ENCODE measurements at places on chromosomes 13 and 19.

- DNase-seq: no peak
Measured at GRCh38 chr19:17105556-17105955, 30.0 kb downstream of the MYO9B start.

- DNase-seq: no peak
Measured at GRCh38 chr13:80877209-80877943, 536.5 kb upstream of the SPRY2 start.

GRCh38 chr19:14511229-14511593 lies 7.0 kb downstream of the DNAJB1 start:
- no peak for DNase-seq

- DNase-seq: no peak
Measured at GRCh38 chr19:4014541-4015491, 7.3 kb downstream of the PIAS4 start.

DNA sequence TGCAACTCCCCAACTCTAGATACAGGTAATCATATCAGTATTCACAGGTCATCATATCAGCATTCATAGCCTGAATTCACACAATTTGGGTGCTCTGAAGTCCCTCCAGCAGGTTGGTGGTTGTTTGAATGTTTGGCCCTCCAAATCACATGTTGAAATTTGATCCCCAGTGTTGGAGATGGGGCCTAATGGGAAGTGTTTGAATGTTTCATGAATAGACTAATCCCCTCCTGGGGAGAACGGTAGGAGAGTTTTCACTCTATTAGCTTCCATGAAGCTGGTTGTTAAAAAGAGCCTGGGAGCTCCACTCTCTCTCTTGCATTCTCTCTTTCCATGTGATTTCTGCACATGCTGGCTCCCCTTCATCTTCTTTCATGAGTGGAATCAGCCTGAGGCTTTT lies 288.6 kb upstream of the PCDH9 start:
- no peak for DNase-seq

DNA sequence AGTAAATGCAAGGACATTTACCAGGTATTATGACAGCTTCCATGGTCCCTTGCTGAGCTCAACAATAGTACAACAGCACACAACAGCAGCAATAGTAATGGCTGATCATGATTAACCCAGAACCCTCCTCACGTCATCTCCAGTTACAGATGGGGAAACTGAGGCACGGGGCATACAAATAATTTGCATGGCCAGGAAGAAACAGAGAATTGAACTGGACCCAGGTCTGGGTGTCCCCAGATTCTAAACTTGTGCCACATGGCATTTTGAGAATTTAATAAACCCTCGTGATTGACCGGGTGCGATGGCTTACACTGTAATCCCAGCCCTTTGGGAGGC lies 7.2 kb downstream of the MAST3 start:
- no peak for DNase-seq

GRCh38 chr13:58906329-58907007 lies 1257.3 kb downstream of the DIAPH3 start:
- DNase-seq: no peak

DNA sequence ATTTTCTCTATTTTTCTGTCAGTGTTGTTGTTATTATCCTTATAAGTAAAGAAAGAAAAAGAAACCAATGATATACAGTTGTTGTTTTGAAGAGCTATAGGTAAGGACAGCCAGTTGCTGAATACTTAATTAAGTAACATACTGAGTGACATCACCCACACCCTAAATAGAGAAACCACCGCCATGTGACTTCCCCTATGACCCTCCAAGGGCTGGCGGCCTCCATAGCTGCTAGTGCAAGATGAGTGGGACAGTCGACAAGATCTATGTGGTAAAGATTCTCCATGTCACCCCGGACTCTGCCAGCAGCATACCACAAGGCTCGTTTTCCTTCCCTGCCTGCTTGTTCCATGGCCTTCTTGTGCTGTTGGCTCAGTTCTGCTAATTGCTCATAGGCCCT lies 221.1 kb downstream of the DNAJC15 start:
- no peak for DNase-seq

GRCh38 chr13:33106656-33107360 lies 90.6 kb downstream of the KL start:
- no peak for DNase-seq

- DNase-seq: no peak
Measured at GRCh38 chr13:111354789-111355188, 34.3 kb downstream of the TEX29 start.

DNA sequence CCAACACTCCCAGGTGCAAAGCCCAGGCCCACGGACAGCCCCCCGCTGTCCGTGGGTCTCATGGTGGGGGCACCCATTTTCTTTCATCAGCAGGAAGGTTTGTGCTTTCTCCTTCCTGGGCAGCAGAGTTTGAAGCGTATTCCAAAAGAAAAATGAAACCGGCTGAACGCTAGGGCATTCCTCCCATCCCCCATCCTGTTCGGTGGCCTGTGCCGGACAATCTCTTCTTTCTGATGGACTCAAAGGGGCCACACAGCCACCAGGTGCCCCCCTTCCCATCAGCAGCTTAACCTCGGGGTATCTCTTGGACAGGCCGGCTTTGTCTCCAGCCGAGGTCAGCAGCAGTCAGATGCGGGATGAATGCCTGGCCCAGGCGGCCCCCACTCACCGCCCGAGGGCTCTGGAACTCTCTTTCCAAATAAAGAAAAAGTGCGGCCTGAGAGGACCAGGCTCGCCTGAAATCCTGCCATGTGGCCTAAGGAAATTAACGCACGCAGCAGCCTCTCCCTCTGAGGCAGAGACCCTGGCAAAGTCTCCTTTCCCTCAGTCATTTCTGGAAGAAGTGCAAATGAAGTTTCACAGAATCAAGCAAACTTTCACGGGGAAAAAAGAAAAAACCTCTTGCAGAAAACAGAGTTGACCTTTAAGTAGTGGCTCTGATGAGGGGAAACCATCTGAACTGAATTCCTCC lies 67.8 kb downstream of the RASA3 start:
- no peak for DNase-seq

GRCh38 chr13:86563308-86563707 lies 764.1 kb upstream of the SLITRK6 start:
- DNase-seq: no peak

DNA sequence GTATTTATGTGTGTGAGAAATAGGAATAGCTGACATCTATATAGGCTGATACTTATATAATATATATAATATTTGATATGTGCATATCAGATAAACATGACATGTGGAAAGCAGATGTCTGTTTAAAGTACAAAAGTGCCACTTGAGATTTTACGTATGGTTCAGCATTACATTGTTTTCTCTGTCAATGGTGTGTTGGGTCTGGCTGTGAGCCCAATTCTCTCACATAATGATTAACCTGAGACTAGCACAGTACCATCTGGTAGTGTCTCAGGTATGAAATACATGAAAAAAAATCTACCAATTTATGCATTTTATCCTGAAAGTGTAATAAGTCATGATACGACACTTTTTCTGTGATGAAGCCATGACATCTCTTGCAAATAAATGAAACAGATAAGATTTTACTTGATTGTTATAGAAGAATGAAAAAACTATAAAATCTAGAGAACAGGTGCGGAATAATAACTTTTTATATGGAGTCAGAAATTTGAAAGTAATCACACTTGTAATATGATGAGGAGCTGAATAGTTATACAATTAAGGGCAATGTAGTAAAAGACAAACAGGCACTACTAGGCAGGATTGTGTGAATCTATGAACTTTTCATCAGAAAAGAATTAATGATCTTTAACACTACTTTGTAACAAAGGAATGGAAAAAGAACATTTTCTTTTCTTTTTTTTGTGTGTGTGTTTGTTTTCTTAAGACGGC lies 1405.0 kb downstream of the OLFM4 start:
- DNase-seq: no peak

DNA sequence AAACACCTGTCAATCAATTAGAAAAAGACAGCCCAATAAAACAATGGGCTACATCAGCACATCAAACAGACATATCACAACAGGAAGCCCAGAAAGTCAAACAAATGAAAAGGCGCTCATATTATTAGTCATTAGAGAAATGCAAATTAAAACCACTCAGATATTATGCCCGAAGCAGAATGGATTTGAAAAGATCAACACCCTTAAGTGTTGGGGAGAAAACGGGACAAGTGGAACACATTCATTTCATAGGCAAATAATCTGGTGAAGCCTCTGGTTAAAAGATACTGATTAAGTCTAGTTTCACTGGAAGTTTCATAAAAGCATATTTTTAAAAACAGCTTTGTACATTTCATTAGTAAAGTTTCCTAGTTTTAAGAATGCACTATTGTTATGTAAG lies 17.4 kb downstream of the NLRP9 start:
- DNase-seq: no peak

DNA sequence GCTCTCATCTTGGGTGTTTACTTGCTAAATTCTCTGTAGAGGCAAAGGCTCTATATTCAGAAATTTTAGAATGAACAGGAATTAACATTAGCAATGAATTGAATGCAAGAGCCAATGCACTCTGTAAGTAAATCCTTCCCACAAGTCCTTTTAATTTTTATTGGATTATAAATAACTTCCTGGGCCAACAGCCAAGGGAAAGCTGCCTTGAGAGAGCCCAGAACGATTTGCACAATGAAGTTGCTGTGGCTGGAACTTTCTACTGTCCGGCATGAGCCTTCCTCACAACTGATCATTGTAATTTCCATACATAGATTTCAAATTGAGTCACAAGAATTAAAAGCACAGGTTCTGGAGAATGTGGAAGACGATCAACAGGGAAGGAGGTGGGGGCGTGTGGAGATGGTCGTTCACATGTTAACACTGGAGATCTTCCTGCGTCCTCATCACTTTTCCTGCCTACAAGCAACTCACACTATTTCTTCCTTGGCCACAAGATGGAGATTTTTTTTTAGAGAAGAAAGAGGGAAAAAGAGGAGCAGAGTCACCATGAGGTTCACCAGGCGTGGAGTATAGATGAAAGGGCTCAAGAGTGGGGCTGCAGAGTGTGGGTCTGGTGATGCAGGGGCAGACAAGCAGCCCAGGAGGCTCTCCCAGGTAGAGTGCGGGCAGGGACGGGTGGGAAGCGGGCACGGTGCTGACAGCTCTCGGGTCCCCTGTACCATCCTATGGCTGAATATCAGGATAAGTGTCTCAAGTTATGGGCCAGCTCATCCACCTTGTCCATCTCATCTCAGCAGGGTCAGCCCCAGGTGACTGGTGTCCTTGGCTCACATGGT lies 110.7 kb downstream of the SOX1 start:
- no peak for DNase-seq

- no peak for DNase-seq
Measured at GRCh38 chr13:110942248-110942981, 27.5 kb upstream of the ANKRD10 start.

DNA sequence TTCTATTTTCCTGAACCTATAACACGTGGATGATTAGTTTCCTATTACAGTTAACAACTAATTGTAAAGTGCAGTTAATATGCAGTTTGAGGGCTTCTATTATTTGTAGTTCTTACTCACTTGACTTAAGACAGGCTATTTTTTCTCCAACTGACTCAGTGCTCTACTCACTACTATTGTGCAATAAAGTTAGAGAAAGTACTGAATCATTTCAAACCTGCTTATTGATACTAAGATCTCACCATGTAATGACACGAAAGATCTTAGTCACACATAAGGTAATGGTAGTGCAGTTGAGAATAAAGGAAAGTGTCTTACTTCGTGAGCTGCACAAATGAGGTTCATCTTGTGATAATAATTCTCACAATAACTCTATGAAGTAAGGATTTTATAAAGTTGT lies 22.8 kb upstream of the ITM2B start:
- no peak for DNase-seq

- no peak for DNase-seq
Measured at GRCh38 chr13:96809366-96810096, 184.7 kb downstream of the OXGR1 start.

- no peak for DNase-seq
Measured at GRCh38 chr19:35051796-35052195, 10.3 kb downstream of the HPN start.

- DNase-seq: no peak
Measured at GRCh38 chr13:74025369-74025768, 108.8 kb downstream of the KLF12 start.

GRCh38 chr19:11203194-11204075 lies 6.1 kb upstream of the KANK2 start:
- DNase-seq: peak; percentile 70

GRCh38 chr13:28002886-28003698 lies 14.6 kb upstream of the URAD start:
- no peak for DNase-seq

DNA sequence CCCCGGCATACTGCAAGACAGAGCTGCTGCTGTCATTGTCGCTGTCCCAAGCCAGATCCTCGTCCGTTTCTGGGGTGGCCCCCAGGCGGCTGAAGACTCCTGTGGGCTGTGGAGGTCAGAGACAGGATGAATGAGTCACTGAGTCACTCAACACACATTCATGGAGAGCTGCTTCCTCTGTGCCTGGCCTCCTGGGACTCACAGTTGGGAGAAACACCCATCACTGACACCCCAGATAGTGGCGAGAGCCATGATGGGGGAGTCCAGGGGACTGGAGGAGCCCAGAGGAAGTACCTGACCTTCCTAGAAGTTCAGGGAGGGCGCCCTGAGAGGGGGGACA lies 26.0 kb downstream of the C19orf47 start:
- DNase-seq: no peak

DNA sequence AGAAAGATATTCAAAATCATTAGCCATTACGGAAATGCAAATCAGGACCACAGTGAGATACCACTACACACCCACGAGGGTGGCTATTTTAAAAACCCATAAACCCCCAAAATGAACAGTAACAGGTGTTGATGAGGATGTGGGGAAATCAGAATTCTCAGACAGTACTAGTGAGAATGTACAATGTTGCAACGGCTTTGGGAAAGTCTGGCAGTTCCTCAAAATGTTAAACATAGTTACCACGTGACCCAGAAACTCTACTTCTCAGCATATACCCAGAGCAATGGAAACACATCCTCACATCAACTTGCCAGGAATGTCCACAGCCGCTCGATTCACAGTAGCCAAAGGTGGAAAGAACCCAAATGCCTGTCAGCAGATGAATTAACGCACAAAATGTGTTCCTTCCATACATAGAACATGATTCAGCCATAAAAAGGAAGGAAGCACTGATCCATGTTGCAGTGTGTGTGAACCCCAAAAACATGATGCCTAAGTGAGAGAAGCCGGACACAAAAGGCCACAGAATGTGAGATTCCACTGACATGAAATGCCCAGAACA lies 7.0 kb downstream of the PLVAP start:
- DNase-seq: no peak

- DNase-seq: no peak
Measured at GRCh38 chr13:27336014-27336673, 65.5 kb downstream of the RASL11A start.

DNA sequence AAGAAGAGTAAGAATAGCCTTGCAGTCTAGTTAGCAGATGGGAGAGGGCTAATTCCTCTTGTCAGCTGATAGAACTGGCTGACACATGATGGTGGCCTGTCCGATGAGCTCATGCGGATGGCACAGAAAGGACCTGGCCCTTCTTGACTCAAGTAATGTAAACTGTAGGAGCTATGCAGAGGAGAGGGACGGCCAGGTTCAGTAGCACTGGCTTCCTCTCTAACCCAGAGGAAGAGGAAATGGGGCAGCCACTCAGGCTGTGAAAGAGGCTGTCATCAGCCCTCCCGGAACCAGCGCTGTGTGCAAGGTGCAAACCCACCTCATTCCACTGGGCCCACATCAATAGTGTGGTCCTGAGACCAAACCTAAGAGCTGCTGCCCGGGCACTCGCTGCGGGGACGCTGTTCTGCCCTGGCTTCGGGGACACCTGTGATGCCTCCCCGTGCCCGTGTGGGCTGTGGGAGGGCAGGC lies 30.8 kb upstream of the USE1 start:
- no peak for DNase-seq

- DNase-seq: peak; percentile 88
Measured at GRCh38 chr19:19145684-19146608, 7.7 kb upstream of the TMEM161A start.

All from GM12892 (cell line).